Activated CD8-positive, alpha-beta memory T cell treated with anti-CD3 and anti-CD28 coated beads, Interleukin-2, amount 50 U/mL, for 48 hours (primary cell): ENCODE measurements at places on chromosomes 2 and 18.

- no peak for DNase-seq
These were observed 1.9 kb upstream of the ANKRD39 start for GRCh38 chr2:96859681-96860064.

GRCh38 chr2:46329340-46329739 is 32.1 kb downstream of the EPAS1 start:
- no peak for DNase-seq

DNA sequence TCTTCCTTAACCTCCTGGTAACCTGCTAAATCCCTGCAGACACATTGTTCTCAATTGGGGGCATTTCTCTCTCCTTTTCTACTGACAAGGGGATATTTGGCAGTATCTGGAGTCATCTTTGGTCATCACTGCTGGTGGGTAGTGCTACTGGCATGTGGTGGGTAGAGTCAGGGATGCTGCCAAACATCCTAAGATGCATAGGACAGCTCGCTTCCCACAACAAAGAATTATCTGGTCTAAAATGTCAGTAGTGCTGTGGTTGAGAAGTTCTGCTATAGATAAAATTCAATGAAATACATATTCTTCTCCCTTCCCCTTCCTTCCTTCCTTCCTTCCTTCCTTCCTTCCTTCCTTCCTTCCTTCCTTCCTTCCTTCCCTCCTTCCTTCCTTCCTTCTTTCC is 18.7 kb upstream of the LHCGR start:
- DNase-seq = no peak

- no peak for DNase-seq
These were observed 93.7 kb downstream of the KCTD1 start for GRCh38 chr18:26454616-26455015.

- DNase-seq = peak; percentile 71
These were observed 818 bp upstream of the IKZF2 start for GRCh38 chr2:213152065-213152794.

GRCh38 chr2:180927030-180927686 is 53.2 kb upstream of the UBE2E3 start:
- DNase-seq = no peak

- DNase-seq = no peak
These were observed 9.8 kb downstream of the STEAP3 start for GRCh38 chr2:119233326-119234020.

DNA sequence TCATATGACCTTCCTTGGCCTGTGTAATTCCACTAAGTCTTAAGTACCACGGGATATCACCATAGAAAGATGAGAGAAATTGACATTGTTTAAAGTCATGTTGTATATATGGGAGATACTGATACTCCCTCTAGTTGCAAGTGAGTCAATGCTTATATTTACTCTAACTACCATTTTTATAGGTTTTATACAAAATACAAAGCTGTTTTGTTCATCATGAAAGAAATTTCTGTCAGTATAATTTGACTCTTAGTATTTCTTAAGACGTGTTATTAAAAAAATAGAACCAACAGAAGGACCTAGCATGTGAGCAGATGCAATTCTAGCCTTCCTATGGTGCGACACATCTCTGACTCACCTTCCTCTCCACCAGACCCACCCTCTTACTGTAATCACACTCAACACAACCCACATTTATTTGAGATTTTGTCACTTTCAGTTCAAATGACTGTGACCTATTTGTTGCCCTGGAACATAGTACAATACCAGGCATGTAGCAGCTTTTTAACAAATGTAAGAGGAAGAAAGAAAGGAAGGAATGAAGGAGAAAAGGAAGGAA is 453.1 kb downstream of the CMPK2 start:
- no peak for DNase-seq

DNA sequence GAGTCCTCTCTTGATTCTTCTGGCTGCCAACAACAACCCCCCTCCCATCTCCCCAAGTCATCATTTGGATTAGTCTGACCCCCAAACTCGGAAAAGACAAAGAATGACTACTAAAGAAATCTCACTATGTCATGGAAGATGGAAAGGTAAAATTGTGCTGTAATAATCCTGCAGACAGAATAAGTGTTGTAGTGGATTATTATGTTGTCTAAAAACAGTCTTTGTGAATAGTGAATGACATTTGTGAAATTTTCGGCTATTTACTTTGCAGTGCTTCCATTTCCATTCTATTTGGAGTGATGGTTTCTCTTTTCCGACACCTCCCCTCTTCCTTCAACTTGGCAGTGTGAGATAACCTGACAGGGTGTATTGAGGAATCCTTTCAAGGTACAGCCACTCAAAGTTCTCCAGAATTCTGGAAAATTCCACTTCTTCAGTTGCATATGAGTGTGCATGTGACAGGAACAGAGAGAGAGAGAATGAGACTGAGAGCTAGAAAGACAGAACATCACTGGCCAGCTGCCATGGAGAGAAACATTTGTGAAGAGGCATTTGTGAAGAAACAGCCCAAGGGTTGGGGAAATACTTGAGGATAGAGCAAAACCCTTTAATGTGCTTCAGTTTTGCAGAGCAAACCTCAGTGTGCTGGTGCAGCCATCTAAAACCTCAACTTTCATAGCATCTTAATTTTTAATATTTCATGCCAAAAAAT is 141.9 kb upstream of the DLX2 start:
- no peak for DNase-seq

- no peak for DNase-seq
These were observed 28.0 kb upstream of the MGAT5 start for GRCh38 chr2:134225841-134226240.

- DNase-seq = no peak
These were observed 3.1 kb upstream of the MSGN1 start for GRCh38 chr2:17813010-17813741.

- DNase-seq = no peak
These were observed 136.6 kb downstream of the AGPS start for GRCh38 chr2:177529166-177529565.

GRCh38 chr2:163778045-163778781 is 42.4 kb upstream of the FIGN start:
- DNase-seq = no peak

DNA sequence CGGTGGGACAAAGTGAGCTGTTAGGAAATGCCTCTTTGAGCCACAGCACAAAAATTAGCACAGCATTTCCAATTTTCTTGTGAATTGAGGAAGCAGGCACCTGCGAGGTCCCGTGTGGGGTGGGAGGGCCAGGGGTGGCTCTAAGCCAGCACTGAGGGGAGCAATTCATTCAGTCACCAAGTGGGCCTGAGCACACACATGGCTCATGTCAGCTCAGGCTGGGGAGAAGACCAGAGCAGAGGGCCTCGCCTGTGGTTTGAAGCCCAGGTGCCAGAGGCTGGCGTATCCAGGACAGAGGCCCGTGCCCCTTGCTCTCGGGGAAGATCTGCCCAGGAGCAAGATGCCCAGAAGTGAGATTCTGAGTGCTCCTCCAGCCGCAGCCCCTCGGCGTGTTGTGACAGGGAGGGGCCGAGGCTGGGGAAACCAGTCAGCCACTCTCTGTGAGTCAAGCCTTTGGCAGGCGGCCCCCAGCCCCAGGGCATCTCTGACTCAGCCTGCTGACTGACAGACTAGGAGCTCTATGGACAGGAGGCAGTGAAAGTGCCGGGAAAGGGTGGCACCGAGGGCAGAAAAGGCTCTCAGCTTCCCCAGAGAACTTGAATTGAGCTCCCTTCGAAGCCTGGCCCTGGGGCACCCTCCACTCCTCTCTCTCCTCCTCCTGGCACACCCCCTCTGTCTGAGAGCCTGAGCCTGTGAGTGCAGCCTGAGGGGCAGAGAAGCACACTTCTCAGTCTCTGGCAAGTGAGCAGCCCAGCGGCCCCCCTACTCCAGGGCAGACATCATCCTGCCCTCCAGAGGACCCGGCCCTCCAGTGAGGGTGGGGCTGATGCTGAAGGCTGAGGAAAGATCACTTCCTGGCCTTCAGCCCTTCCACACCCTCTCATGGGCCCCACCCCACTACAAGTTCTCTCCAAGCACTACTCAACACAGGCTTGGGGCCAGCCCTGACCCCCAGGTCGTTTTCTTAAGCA is 32.3 kb downstream of the CYP26B1 start:
- DNase-seq = no peak

GRCh38 chr2:165665614-165666013 is 128.4 kb downstream of the GALNT3 start:
- DNase-seq = no peak

DNA sequence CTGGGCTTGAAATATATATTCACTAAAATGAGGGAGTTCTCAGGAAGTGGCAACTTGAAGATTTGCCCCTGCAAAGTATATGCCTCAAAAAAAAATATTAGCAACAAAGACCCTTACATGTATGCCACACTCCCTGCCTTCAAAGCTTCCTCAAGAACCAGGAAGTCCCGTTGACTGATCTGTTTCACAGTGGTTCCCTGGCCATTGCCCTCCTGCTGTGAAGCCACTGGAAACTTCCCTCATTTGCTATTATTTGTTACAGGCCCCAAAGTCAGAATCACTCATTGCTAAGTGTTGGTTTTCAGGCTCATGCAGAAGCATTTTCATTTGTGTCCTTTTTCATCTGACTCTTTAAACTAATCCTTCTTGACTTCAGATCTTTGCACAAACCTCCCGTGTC is 421.5 kb downstream of the ZNF521 start:
- no peak for DNase-seq

GRCh38 chr2:1253629-1254028 is 159.6 kb upstream of the TPO start:
- no peak for DNase-seq

DNA sequence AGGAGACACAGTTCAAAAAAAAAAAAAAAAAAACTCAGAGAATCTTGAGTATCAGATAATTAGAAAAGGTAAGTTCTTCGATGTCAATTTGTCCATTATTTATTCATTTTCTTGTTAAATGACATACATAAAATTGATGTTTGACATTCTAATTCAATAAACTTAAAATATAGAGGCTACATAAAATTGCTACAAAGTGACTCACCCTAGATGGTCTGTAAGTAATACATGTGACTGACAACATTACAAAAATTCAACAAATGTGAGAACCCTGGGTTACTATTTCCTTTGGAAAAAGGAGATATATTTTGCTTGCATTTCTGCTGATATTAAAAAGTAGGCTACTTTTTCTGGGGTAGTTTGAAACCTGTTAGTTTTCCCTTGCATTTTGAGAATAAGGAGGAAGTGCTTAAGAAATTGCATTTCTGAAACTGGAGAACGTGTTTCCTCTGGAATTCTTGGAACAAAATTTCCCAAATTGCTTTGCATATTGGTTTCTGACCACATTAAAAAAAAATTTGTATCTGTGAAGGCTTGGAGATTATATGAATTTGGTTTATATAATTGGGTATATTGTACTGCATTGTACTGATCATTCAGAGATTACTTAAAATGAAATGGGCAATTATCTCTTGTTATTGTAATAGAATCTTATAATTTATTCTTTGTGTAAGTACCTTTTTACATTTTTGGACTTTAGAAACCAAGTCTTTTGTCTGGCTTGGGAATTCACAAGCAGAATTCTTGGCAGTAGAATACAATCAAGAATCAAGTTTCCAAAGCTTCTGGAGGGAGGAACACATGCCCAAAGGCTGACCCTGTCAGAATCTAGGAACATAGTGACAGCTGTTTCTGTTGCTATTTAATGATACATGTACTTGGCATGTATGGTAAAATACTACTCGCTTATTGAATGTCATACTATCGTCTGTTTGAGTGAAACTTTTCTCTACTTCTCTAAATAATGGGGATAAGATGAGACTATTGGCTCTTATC is 106.1 kb downstream of the DSEL start:
- no peak for DNase-seq

GRCh38 chr18:59210299-59210698 is 9.7 kb upstream of the GRP start:
- no peak for DNase-seq

GRCh38 chr2:214676421-214677089 is 132.9 kb downstream of the BARD1 start:
- no peak for DNase-seq

DNA sequence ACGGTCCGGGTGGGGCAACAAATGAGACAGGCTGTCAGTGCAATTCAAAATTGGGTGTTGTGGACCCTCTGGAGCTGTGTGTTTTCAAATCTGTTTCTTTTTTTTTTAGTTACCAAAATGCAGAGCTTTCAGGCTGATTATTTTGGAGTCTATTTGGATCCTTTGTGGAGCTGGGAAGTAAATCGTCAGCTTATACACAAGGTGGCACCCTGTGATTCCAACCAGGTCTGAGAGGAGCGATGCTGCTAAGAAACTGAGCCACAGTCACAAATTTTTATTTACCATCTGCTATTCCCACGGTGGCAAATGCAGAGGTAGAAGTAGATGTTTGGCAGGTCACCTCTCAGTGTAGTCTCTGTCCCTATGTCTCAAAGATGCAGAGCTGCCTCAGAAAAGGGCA is 3.8 kb upstream of the EPC2 start:
- DNase-seq = no peak

DNA sequence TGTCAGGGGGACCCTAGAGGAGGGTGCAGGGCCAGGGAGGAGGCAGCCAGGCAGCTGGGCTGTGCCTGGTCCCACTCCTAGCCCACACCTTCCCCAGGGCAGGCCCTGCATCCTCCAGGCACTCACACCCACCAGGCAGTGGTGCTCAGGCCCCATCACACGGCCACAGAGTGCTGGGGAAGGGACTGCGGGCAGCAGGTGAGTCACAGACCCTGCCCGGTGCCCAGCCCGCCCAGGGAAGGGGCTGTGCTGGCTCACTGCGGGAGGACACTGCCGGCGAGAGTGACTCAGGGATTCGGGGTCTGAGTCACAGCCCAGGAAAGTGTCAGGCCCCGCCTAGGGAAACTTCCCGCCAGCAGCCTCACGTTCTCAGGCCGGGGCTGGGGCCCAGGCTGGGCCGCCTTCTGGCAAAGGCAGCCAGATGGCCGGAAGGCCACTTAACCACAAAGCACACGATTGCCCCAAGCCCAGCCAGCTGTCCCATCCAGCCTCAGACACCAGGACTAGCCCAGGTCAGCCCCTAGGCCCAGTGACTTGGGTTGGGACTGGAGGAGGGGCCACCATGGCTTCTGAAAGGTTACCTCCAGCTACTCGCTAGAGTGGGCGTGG is 42.2 kb downstream of the BIN1 start:
- DNase-seq = peak; percentile 86

DNA sequence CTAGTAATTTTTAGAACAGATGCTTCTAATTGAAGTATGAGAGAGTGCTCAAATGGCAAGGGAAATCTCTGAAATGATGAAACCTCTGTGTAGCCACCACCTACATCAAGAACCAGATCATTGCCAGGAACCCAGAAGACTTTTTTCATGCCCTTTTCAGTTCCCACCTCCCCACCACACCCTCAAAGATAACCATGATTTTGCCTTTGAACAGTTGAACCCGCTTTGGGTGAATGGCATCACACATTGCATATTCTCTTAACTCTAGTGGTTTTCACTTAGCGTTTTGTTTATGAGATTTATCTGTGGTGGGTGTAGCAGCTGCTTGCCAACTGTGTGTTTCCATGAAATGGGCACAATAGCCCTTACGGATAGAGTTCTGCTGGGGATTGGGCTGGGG is 142.9 kb upstream of the HDAC4 start:
- DNase-seq = no peak

- no peak for DNase-seq
These were observed 227.9 kb downstream of the GBX2 start for GRCh38 chr2:235940330-235940729.

GRCh38 chr2:14743861-14744260 is 111.3 kb downstream of the LRATD1 start:
- DNase-seq = no peak

GRCh38 chr18:12741351-12741750 is 38.5 kb downstream of the PSMG2 start:
- no peak for DNase-seq
